ENCODE measurements at places on chromosomes 7 and 10.
A peak's percentile ranks its signal among the peaks of the same experiment; 100 is the strongest.

GRCh38 chr7:22842973-22843372 is 20.3 kb upstream of the TOMM7 start:
- no peak for DNase-seq

DNA sequence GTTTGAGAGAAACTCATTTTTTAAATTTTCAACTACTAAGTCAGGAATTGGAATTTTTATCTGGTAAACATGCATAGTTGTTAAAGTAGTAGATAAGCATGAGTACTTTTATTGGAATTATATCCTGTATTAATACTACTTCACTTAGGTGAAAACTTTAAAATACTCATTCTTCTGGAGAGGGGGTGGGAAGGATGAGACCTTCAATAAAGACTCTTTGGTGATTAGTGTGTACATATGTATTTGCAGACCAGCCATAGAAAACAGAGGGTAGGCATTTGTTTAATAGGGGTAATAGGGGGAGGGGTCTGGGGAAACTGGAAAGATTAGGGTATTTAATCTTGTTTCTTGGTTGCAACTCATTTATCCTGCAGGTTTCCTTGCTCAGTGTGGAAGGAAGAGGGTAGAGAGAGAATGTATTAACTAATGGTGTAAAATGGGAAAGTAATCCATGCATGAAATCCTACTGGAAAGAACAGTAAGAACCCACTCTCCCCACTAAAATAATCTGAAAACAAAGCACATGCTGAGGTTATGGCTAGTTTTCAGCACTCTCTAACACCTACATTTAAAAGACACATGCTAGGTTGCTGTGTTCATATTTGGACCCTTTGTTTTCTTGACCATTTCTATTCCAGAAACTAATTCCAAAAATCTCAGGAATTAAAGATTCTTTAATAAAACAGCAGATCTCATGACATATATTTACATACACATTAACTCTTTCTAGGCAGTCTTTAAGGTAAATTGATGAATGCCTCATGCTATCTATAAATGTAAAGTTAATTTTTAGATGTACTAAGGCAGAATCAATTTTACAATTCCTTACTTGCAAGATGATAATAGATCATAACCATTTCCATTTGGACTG is 6.2 kb upstream of the IGF2BP3 start:
- DNase-seq, result no peak

DNA sequence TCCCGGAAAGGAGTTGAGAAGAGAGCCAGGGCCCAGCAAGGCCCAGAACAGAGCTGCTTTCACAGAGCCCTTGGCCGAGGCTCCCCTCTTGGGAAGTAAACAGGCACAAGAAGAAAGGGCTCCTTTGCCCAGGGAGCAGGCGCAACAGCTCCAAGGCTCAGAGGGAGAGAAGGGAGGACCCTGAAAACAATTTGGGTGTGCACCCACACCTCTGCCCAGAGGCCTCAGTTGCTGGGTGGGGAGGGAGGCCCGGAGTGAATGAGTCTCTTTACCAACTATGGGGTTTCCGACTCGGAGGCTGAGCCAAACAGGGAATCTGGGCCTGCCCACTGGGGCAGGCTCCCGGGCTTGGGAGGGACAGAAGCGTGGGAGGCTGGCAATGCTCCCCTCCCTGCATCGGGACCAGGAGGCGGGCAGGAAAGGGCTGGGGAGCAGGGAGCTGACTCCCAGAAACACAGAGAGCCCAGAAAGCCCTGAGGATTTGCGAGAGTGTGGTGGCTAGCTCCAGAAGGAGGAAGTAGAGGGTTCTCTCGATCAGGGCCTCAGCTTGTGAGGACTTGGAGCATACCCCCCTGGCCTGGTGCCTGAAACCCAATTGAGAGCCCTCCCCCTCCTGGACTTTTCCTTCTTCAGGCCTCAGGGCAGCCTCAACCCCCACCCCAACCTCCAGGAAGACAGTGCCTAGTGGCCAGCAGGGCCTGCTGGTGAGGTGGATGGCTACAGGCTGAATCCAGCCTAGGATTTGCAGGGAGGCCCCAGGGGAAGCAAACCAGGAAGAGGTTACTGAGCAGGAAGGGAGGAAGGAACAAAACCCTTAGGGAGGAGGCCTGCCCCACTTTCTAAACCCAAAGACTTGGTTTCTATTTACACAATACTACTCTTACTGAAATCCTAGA is 6.2 kb downstream of the C10orf105 start:
- no peak for DNase-seq

GRCh38 chr7:80362677-80363076 is 149.2 kb downstream of the GNAT3 start:
- no peak for DNase-seq

GRCh38 chr10:72086466-72087391 is 1.6 kb downstream of the SPOCK2 start:
- DNase-seq, result peak; percentile 37

DNA sequence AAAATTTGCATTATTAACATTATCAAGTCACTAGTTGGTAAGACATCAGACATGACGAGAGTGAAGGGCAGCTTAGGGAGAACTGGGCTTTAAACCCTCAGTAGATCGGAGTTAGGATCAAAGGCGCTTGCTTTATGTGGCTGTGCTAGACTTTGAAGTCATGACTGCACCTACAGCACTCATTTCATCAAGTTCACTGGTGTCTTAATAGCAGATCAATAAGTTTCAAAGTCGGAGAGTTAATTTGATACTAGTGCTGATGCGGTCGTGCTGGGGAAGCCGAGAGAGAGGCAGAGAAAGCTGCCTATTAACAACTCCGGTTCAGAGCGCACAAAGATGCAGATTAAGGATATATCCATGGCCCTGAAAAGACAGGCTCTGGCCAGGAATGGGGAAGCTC is 172.9 kb downstream of the TCF7L2 start:
- no peak for DNase-seq

DNA sequence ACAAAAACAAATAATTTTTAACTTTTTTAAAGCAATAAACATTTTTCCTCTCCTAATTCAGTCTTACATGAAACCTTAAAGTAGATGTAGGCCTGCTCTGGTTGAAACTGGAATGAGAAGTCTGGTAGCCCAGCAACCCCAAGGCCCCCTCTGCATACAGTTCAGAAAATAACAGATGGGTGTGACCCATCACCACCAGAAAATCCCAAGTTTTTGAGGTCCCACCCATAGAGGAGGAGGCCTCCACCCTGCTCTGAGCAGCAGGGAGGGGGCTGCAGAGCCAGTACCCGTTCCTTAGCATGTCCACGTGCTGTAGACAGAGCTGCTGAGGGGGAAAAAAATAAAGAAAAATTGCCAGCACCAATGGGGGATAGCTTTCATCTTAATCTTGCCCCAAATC is 122.7 kb downstream of the WNT2 start:
- no peak for DNase-seq

GRCh38 chr7:22559829-22560489 is 60.0 kb upstream of the STEAP1B start:
- DNase-seq, result peak; percentile 62

DNA sequence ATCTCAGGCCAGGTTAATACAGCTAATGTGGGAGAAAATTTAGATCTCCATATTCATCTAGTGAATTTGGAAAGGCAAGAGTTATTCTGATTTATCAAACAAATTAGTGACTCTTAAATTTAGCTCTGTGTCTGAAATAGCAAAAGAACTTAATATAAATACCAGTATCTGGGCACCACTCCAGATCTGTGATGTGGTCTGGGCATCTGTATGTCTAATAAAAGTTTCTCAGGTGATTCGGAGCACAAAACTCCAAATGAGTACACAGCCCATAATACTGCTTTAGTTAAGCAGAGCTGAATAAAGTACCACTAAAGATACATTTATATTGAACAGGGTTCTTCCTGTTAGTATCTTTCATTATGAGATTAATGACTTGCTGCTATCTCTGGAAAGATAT is 261.4 kb downstream of the BAMBI start:
- no peak for DNase-seq

- DNase-seq, result no peak
These were observed 12.3 kb upstream of the PDCD4 start for GRCh38 chr10:110859206-110859972.

DNA sequence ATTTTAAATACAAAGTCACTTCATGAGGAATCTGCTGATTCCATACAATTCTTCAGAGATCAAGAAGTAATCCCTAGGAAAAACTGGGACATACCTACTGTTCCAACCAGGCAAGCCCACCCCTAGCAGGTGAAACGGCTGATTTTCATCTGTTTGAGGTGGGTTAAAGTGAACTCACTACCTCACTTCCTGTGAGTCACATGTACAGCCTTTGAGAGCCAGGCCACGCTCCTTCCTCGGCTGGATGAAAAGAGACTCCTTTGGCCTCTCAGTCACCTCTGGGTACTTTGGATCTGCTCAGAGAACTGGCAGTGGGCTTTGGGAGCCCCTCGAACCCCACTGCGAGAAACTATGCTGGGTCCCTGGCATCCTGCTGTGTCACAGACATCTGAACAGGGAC is 68.2 kb downstream of the CHST15 start:
- DNase-seq, result no peak

DNA sequence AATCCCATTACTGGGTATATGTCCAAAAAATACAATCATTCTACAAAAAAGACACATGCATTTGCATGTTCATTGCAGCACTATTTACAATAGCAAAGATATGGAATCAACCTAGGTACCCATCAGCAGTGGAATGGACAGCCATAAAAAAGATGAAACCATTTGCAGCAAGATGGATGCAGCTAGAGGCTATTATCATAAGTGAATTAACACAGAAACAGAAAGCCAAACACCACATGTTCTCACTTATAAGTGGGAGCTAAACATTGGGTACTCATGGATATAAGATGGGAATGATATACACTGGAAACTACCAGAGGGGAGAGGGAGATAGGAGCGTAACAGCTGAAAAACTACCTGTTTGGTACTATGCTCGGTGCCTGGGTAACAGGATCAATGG is 154.0 kb downstream of the TMEM26 start:
- DNase-seq, result no peak

DNA sequence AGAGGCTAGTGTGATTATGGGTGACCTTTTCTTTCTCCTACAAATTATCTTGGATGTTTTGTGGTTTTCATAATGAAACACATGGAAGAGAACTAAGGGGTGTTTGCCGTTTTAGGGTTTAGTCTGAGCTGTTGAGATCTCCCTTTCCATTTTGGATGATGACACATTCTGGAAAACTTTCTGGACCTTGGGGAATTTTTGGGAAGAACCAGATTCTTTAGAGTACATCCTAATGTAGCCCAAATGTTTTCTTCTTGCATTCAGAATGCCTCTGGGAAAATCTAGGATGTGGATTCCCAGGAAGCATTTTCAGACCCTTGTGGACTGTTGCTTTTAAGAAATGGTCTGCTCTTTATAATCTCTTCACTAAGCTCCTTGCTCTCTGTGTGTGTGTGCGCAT is 165.7 kb downstream of the SORCS3 start:
- no peak for DNase-seq

DNA sequence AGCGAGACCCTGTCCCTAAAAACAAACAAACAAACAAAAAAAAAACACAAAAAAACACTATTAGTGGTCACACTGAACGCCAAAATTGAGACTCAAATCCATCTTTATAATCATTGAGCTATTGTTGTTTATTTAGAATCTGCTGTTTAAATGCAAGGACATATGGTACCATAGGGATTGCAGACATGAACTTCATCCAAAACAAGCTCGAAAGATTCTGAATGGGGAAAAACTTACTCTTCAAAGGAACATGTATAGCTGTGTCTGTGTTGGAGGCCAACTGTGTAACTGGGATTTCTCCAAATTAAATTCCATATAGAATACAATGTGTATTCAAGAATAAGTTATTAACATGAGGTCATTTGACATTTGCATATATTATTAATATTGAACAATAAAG is 74.7 kb upstream of the GPR158 start:
- DNase-seq, result no peak

DNA sequence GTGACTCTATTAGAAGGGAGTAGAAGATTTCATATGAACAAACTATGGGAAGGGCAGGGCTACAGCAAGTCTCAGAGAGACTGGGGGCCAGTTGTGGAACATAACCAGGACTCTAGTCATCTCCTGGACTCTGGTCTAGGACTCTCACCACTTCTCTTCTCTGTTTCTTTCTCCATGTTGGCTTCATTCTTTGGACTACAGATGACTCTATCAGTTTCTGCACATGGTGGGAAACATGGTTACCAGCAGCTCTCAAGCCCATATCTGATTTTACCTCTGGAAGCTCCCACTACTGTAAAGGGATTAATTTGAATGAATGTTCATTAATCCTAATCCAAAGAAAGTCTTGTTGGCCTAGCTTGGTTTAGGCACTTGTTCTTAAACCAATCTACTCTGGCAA is 84.7 kb downstream of the LRGUK start:
- no peak for DNase-seq

DNA sequence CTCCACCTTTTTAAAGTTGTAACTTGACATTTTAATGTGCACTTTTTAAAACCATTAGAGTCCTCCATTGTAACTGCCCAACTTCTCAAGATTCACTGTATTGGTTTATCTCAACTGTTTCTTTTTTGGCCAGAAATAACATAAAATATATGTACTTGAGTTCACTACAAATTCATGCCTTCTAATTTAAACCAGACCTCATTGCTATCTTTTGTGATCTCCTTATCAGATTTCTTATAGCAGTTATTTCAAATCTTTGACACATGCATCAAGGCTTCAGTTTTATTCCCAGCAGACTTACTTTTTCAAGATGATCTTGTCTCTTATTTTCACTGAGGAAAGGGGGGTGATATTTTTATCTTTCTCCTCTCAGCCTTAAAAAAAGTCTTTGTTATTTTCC is 154.3 kb downstream of the PHF14 start:
- no peak for DNase-seq

DNA sequence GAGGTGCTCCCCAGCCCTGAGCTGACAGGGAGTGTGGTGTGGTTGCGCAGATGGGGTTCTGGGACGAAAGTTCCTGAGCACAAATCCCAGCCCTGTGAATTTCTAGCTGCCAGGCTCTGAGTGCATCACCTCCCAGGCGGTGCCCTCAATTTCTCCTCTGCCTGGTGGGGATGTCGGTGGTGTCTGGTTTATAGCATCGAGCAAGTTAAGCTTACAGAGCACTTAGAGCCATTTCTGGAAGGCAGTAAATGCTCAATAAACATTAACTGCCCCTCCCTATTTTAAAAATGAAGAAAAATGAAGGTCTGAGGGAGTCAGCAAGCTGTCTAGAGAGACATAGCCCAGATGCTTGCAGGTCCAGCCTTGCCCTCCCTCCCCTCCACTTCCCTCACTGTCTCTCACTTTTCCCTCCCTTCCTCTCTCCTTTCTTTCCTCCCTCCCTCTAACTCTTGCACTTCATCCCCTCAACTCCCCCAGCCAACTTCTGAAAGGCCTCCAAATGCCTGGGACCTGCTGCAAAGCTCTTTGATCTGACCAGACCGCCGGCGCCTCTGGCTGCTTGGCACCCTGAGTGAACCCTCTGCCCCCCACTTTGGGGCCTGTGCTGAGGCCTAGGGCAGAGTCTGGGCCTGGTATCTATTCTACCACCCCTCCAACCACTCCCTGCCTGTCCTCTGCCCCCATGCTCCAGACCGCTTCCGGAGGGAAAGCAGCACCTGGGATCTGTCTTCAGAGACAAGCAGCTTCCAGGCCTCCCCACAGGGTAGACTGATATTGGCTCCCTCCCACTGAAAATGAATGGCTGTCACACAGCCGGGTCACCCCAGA is 438.3 kb downstream of the RPS24 start:
- no peak for DNase-seq

All from activated T-cell treated with anti-CD3 and anti-CD28 coated beads for 24 hours (primary cell).